ENCODE measurements at places on chromosomes 2 and 18.

DNA sequence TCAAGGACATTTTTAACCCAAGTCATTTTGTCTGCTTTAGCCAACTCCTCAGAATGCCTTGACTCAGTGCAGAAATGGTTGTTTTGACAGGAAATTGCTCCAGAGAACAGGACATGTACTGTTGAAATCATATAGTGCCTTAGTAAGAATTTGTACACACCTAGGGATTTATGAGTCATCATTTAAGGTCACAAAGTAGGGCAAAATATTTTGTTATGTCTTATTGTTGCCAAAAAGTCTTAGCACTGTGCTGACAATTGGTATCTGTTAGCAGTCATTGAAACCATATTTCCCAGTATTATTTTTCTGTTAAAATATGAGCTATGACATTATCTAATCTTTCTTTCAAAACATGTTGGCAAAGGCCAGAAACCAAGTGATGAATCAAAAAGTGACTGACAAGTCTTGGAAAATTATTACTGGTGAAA lies 104.5 kb downstream of the OSBPL6 start:
- DNase-seq: no peak

- no peak for DNase-seq
Observed at GRCh38 chr2:14677039-14677438, 44.5 kb downstream of the LRATD1 start.

DNA sequence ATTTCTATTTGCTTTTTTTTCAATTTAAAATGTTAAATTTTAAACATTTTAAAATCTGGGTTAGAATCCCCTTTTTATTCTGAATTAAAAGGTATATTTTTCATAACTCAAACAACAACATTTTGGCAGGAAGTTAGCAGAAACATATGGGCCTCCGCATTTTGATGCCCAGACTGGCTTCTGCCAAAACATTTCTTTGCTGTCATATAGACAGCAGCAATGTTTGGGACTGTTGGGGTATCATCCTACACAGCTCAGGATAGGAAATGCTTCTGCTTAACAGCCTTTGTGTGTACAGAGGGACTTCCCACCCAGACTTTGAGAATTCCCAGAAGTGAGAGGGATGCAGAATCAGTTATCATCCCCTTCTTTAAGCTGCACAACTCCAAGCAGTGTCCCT lies 155.4 kb upstream of the PARD3B start:
- DNase-seq: no peak

DNA sequence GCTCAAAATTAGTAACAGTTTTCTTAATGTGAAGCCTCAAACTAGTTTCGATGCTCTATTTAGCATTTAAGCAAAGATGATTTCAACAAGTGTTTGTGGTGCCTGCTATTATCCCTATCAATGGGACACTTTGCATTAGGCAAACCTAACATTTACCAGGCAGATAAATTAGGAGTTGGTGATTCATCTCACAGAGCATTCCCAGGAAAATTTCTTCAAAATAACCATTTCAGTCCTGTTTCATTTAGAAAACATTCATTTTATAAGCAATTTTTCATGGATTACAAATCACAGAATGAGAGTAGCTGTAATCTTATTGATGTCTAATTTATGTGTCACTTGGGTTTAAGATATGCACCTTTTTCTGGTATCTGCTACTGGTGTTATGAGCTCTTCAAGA lies 62.7 kb downstream of the CLHC1 start:
- DNase-seq: no peak

- no peak for DNase-seq
Observed at GRCh38 chr2:199131136-199131655, 326.5 kb downstream of the SATB2 start.

GRCh38 chr18:4807604-4808293 lies 352.6 kb upstream of the DLGAP1 start:
- DNase-seq: no peak

GRCh38 chr2:156649596-156649995 lies 213.4 kb downstream of the GPD2 start:
- no peak for DNase-seq

- DNase-seq: no peak
Observed at GRCh38 chr2:26738481-26738880, 25.6 kb upstream of the SLC35F6 start.

DNA sequence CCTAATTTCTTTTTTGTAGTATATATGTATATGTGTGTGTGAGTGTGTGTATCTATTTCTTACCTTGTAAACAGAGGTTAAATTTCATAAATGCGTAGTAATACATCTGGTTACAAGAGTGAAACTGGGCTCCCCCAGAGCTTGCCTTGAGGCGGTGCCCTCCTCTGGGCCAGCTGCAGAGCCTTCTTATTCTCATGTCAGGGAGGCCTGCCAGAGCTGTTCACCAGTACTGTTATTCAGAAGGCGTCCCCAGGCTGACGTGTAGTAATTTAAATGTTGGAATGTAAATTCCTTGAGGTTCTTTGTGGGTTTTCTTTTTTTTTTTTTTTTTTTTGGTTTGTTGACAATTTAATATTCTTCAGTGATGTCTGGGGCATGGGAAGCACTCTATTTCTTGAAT lies 11.2 kb downstream of the COPS8 start:
- DNase-seq: no peak

GRCh38 chr2:74097574-74097973 lies 50.1 kb downstream of the BOLA3 start:
- DNase-seq: no peak

- DNase-seq: no peak
Observed at GRCh38 chr2:176280867-176281658, 11.8 kb downstream of the MTX2 start.

DNA sequence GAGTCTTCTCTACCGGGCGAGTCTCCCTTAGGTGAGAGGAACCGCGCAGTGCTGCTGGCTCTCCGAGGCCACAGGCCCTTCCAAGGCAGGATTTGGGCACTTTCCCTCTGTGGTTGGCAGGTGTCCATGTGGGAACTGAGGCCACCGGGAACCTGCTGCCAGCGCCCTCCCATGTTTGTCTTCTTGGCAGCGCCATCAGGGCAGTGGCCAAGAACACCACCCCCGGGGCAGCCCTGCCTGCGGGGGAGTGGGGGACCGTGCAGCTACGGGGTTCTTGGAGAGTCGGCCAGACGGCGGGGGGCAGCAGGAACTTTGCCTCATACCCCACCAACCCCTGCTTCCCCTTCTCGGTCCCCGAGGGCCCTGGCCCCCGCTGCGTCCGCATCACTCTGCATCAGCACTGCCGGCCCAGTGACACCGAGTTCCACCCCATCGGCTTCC lies 10.0 kb downstream of the CAPN10 start:
- no peak for DNase-seq

All from esophagus squamous epithelium (tissue), 5 donors.